Heart left ventricle (tissue), 16 donors: ENCODE measurements at places on chromosomes 1 and 21. TPM values are rescaled to one million over a fixed set of nuclear protein-coding genes. Genes with fewer than 3 reads are reported as not detected.

DNA sequence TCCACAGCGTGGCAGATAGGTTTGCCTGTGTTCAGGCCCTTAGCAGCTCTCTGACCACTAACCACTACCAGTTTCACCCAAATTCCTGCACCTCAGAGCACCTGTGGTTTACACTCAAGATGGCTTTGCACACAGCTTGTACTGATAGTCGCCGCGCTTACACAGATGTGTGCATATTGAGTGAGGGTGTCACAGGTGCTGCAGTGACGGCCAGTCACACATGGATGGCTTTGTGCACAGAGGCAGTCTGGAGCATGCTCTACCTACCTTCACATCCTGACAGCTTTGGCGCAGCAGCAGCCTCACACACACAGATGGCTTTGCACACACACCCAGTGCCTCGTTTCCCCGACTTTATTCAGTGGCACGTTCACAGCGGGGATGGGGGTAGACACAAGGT, 7.5 kb downstream of the DMAP1 start:
- no peak for DNase-seq

HCRTR1 gene
- total RNA-seq = not detected

- peak; percentile 69 for DNase-seq
Measured at GRCh38 chr1:161071886-161072371, 2.2 kb upstream of the ARHGAP30 start.

GRCh38 chr1:228317411-228317828, 89.2 kb downstream of the TRIM11 start:
- peak; percentile 20 for DNase-seq

DNA sequence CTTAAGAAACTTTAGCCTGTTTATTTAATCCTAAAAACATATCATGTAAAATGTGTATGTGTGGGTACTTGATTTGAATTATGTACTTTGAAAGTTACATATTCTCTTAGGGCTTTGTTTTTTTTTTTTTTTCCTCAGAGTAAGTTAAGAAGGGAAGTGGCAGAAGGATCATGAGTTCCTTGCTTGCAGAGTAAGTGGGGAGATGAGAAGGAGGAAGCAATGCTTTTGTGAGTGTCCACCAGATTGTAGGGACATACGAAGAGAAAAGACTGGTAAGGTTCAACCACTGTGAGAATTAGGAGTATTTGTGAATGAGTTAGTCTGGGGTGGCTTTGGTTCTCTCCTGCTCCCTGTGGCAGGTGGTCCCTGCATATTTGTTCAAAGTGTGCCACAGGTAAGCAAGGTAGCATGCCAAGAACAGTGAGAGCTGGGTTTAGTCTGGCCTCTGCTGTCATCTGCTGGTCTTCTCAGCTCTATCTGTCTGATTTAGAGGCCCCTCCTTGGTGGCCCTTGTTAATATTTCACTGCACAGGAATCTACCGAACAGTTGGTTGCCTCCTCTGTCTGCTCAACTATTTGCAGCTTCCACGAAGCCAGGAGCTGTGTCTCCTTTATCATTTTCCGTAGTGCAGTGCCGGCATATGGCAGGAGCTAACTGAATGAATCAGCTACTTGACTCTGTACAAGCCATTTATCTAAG, 9.5 kb downstream of the DNM3 start:
- DNase-seq = no peak

IVL gene
- not detected for total RNA-seq

- DNase-seq = no peak
Measured at GRCh38 chr1:194279975-194280374, 1093.6 kb upstream of the B3GALT2 start.

EPS8L3 gene
- total RNA-seq = not detected

- no peak for DNase-seq
Measured at GRCh38 chr1:180486092-180486491, 16.3 kb downstream of the ACBD6 start.
